ENCODE measurements at places on chromosomes 3 and 15. TPM values are rescaled to one million over a fixed set of nuclear protein-coding genes. Genes with fewer than 3 reads are reported as not detected.

GRCh38 chr15:29134641-29135308 lies 134.8 kb downstream of the NSMCE3 start:
- DNase-seq = no peak

Gene ATP2B2
- 1.7 TPM for total RNA-seq

- peak; percentile 91 for DNase-seq
These were observed 134.3 kb downstream of the VGLL4 start for GRCh38 chr3:11509173-11510000.

- DNase-seq = no peak
These were observed 583.3 kb upstream of the CBLB start for GRCh38 chr3:106452096-106452495.

DNA sequence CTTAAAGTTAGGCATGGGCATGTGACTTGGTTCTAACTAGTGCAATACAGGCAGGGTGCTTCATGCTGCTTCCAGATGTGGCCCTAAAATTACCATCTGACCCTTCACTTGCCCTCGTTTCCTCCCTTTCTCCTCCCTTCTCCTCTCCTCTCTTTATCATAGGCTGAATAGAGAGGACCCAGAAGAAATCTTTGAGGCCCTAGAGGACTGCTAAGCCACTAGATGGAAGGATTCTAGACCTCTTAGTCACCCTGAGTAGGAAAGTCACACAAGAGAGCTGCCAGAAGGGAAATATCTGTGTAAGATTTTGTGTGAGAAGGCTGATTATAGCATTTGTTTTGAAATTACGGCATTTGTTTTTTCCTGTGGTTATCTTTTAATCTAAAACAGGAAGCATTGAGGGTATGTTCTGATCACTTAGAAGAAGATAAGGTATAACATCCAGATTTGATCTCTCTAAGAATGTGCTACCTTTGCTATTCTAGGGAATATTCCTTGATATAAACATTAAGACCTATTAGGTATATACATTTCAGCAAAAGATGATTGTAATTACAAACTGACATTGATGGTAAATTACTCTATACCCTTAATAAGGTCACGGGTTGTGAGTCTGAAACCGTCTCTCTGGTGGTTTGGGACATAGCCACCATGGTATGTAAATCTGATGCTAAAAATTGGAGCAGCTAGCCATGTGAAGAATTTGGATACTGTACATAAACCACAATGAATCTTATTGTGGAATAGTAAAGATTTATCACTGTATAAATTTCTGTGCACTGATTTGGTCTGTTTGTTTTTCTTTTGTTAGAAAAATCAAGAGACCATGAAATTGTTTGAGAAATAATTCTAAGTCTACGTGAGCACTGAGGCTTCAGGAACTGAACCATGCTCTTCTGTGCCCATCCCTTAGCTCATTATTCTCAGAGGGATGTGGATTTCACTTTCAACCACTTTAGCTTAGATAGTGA lies 84.1 kb downstream of the TP63 start:
- no peak for DNase-seq

- no peak for DNase-seq
These were observed 156.6 kb downstream of the RPLP1 start for GRCh38 chr15:69609176-69609575.

DNA sequence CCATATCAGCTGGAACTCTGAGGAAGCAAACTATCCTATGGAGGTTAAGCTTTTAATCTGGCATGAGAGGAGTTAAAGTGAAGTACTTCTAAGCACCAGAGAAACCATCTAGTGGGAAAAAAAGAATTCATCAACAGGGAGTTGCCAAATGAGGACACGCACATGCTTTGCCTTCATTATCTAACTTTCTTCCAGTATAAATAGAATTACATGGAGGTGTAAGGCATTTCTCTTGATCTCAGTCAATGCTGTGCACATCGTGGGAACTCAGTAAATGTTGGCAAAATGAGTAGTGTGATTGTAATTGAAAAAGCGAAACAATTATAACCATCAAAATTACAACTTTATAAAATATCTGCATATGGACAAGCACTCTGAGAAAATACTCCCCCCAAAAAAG lies 8.0 kb upstream of the GSK3B start:
- no peak for DNase-seq

GRCh38 chr3:132006605-132007204 lies 28.1 kb downstream of the CPNE4 start:
- peak; percentile 63 for DNase-seq

DNA sequence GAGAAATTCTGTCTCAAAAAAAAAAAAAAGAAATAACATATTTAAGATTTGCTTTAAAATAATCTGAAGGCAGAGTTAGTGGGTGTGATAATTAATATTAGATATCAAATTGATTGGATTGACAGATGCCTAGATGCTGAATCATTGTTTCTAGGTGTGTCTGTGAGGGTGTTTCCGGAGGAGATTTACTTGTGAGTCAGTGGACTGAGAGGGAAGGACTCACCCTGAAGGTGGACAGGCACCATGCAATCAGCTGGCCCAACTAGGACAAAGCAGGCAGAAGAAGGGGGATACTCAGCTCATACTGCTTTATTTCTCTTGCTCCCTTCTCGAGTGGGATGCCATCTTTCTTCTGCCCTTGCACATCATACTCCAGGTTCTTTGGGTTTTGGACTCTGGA lies 16.7 kb upstream of the RPL24 start:
- no peak for DNase-seq

Gene FES
- 19.7 TPM for total RNA-seq

GRCh38 chr15:80967451-80967850 lies 22.2 kb downstream of the MESD start:
- DNase-seq = no peak

DNA sequence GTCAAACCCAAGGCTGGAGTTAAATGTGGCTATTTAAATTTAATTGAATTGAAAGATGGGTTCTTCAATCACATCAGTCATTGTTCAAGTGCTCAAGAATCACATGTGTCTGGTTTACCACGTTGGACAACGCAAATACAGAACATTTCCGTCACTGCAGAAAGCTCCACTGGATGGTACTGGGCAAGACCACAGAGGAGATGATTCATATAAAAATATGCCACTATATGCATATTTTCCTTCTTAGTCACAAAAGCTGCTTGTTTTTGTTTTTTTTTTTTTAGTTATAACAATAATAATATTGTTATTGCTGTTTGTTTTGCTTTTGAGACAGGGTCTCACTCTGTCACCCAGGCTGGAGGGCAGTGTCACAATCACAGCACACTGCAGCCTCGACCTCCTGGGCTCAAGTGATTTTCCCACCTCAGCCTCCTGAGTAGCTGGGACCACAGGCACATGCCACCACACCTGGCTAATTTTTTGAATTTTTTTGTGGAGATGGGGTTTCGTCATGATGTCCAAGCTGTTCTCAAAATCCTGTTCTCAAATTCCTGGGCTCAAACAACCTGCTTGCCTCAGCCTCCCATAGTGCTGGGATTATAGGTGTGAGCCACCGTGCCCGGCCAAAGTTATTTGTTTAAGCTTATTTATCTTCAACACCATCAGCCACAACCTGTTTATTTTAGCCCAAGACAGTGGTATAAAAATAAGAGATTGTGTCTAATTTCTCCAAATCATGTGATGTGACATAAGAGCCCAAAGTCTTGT lies 19.4 kb downstream of the RTP3 start:
- DNase-seq = no peak

DNA sequence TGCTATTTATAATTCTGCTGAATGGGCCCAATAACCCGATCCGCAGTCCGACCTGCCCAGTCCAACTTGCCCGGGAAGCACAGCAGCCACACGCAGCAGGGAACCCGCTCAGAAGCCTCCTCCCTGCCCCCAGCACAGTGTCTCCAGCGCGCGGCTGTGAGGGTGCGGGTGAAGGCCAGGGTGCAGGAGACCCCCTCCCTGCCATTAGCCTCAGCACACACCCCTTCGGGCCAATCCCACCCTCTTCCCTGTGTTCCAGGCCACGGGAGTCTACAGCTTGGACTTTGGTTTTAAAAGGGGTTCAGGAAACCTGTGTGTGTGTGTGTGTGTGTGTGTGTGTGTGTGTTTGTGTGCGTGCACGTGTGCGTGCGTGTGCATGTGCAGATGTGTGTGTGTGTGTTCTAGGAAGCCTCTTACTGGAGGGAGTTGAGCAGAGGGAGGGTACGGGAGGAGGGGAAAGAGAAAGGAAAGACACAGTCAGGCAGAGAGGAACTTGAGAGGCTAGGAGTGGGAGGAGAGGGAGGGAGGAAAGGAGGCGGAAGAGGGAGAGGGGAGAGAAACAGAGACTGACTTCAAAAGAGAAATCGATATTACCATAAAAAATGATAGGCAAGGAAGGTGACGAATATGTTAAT lies 34.2 kb downstream of the ATP2B2 start:
- DNase-seq = no peak

DNA sequence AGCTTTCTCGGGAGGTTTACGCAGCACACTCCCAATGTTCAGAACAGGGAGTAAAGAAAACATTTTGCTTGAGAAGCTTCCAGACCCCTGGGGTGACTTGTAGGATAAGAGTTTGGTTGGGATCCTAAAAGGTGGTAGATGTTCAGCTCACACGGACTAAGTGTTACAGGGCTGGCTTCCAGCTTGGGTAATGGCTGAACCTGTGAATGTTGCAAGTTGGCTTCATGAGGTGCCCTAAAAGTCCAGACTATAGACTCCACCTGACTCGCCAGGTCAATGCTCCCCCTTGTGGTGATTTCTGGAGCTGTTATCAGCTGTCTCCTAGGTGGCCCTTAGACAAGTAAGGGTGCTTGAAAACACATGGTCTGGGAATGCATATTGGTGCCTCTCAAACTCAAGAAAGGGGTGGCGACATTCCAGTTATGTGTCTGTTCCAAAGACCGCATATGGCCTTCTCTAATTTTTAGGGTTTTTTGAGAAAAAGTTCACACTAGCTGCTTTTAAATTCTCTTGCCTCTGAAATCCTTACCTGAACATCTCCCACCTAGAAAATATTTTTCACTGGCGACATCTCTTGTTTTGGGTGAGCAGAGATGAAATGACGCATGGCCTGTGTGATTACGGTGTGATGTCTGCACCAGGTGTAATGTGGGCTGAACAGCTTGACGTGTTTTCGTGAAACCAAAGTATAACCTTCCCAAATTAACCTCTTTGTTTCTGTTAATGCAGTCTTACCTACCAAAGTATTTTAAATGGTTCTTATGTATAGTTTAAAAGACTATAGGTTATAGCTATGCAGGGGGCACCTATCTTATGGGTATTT lies 175.7 kb upstream of the KBTBD8 start:
- DNase-seq = peak; percentile 37
